Left kidney (tissue), 8 donors: ENCODE measurements at places on chromosomes 12 and 14.

GRCh38 chr12:105235281-105235731 is 668 bp downstream of the APPL2 start:
- DNase-seq: no peak

DNA sequence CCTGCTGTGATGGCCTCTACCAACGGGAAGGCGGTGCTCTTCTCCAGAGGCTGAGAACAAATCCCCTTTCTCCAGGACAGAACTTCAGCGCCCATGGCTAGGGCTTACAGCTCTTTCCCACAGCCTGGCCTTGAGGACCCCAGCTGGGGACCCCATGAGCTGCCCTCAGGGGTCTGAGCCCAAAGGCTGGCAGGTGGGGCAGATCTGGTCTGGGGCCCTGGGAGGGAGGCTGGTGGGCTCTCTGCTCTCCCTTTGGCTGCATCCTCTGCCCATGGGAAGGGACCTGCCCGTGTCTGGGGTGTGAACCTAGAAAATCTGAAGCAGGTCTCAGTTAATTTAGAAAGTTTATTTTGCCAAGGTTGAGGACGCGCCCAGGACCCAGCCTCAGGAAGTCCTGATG is 322.1 kb downstream of the ADGRD1 start:
- no peak for DNase-seq

- DNase-seq: no peak
These were observed 89.3 kb upstream of the TTC7B start for GRCh38 chr14:90905531-90905930.

- DNase-seq: no peak
These were observed 252.6 kb downstream of the FOXN3 start for GRCh38 chr14:89164168-89165073.

DNA sequence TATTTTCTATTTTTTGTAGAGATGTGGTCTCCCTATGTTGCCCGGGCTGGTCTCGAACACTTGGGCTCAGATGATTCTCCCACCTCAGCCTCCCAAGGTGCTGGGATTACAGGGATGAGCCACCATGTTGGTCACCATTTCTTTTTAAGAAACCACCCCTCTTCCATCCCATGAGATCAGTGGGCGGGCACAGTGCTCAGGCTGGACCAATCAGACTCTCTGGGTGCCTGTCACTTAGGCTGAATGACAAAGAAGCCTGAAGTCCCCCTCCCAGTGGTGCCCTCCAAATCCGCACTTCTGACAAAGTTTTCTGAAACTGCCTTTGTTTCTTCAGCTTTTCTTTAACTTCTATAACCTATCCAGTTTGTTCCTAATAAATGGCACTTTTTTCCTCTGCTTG is 48.2 kb downstream of the CALM1 start:
- DNase-seq: no peak
